ENCODE measurements at places on chromosomes 5 and 9. TPM values are rescaled to one million over a fixed set of nuclear protein-coding genes. Genes with fewer than 3 reads are reported as not detected.

The PCDHGC4 gene
- under 0.01 TPM for total RNA-seq

The PRRX2 gene
- 8.3 TPM for total RNA-seq

The PFN3 gene
- total RNA-seq: not detected

The NEUROG1 gene
- not detected for total RNA-seq

The BICD2 gene
- 32.3 TPM for total RNA-seq

The EGFLAM gene
- total RNA-seq: 1.6 TPM

The PDGFRB gene
- total RNA-seq: 108 TPM

The SPINK13 gene
- total RNA-seq: not detected

The NPR3 gene
- 21.8 TPM for total RNA-seq

The UBE2QL1 gene
- total RNA-seq: not detected

The ANKRD18A gene
- not detected for total RNA-seq

The CDH9 gene
- total RNA-seq: not detected

The ACTBL2 gene
- total RNA-seq: 0.54 TPM

The PCDHA12 gene
- 0.16 TPM for total RNA-seq

The CTXN3 gene
- total RNA-seq: not detected

The OR13C3 gene
- not detected for total RNA-seq

The CD274 gene
- 5.1 TPM for total RNA-seq

The IL13 gene
- not detected for total RNA-seq

The ADAMTS2 gene
- 162 TPM for total RNA-seq

The GKAP1 gene
- 0.65 TPM for total RNA-seq

The GALNT12 gene
- 0.54 TPM for total RNA-seq

The CCDC152 gene
- total RNA-seq: 2.3 TPM

The LRRC26 gene
- total RNA-seq: not detected

The ACOT12 gene
- not detected for total RNA-seq

The AGTPBP1 gene
- 14.9 TPM for total RNA-seq

The PKD2L2 gene
- total RNA-seq: not detected

The GPR150 gene
- total RNA-seq: 0.54 TPM

The SPINK5 gene
- not detected for total RNA-seq

The SLC4A9 gene
- total RNA-seq: not detected

The BTNL8 gene
- total RNA-seq: not detected

The BHMT2 gene
- total RNA-seq: 1.5 TPM

The C8G gene
- not detected for total RNA-seq

The COL23A1 gene
- not detected for total RNA-seq

The BARX1 gene
- total RNA-seq: not detected

The OTP gene
- not detected for total RNA-seq

The CNTFR gene
- 0.72 TPM for total RNA-seq

The CAPSL gene
- total RNA-seq: not detected

The FAM221B gene
- total RNA-seq: not detected

The KIF27 gene
- total RNA-seq: 2.5 TPM

The LCN9 gene
- total RNA-seq: not detected

The PCDHGC3 gene
- total RNA-seq: 40.8 TPM

The SCGB3A1 gene
- total RNA-seq: not detected

The DNAH5 gene
- not detected for total RNA-seq

The TGFBI gene
- total RNA-seq: 1,161 TPM

Data from cardiac atrium fibroblast (primary cell).